SW 1271 (cell line): ENCODE measurements at places on chromosomes 7 and 10.
A peak's percentile ranks its signal among the peaks of the same experiment; 100 is the strongest.

GRCh38 chr7:149776289-149776688 lies 2.9 kb upstream of the ZNF467 start:
- peak; percentile 13 for DNase-seq

GRCh38 chr7:132419542-132419941 lies 156.7 kb downstream of the PLXNA4 start:
- DNase-seq, result no peak

- no peak for DNase-seq
These were observed 166.4 kb upstream of the TNRC18 start for GRCh38 chr7:5589819-5590595.

DNA sequence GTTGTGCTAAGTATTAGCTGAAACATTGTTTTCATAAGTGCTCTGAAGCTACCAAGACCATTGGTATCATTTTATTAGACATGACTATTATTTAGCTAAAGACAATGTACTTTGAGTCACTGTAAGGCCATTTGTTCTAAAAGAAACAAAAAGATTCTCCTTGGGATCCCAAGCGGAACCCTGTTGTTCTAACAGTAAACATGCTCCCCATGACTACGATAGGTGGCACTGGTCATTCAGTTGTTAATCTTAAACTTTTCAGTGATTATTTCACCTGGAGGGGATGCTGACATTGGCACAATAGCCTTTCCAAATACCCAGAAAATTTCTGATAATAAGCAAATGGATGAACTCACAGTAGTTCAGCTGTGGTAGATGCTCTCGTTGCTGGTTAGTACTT lies 715.0 kb downstream of the AUTS2 start:
- DNase-seq, result no peak

DNA sequence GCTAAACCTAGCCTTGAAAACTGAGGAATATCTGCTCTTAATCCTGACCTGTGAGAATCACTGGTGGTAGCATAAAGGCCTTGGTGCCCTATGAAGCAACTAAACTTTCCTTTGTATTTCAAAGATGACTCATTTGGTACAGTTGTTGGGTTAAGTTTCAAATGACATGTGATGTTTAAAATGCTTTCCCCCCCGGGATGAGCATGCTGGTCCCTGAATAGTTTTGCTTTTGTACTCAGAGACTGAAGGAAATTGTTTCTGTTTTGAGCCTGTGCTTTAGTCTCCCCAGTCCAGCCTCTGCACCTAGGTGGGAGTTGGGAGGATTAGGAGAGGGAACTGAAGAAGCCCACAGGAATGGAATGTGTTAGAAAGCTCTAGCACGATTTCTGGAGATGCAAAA lies 258.9 kb upstream of the NPY start:
- no peak for DNase-seq
